ENCODE measurements at places on chromosomes 1 and 21.

- no peak for DNase-seq
Observed at GRCh38 chr21:34973685-34974084, 75.4 kb downstream of the RUNX1 start.

DNA sequence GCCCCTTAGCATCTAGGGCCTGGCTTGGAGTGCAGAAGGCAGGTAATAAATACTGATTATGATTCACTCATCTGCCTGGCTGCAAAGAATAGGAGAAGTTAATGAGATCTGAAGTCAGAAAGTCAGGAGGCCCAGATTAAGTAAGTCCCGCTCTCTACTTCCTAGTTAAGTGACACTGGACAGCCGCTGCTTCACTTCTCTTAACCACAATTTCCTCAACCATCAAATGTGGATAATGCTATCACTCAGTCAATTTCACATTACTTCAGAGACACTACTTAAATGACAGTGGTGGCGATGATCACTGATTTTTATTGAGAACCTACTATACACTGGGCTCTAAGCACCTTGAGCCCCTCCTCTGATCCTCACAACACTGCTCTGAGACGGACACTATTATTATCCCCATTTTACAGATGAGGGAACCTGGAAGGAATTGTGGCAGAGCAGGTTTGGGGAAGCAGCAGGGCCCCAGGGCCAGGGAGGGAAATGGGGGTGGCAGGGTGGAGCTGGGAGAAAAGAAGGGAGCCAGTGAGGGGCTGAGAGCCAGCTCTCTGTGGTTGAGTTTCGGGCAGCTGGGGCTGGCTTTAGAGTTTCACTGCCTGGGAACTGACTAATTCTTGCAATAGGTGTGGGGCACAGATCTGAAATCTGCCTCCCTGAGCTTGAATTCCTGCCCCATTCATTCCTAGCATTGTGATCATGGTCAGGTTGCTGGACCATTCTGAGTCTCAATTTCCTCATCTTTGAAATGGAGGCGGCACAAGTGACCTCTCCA, 2.4 kb upstream of the E2F2 start:
- no peak for DNase-seq

- no peak for DNase-seq
Observed at GRCh38 chr1:154784924-154785531, 85.1 kb downstream of the KCNN3 start.

GRCh38 chr1:237953238-237953637, 62.5 kb upstream of the ZP4 start:
- no peak for DNase-seq

DNA sequence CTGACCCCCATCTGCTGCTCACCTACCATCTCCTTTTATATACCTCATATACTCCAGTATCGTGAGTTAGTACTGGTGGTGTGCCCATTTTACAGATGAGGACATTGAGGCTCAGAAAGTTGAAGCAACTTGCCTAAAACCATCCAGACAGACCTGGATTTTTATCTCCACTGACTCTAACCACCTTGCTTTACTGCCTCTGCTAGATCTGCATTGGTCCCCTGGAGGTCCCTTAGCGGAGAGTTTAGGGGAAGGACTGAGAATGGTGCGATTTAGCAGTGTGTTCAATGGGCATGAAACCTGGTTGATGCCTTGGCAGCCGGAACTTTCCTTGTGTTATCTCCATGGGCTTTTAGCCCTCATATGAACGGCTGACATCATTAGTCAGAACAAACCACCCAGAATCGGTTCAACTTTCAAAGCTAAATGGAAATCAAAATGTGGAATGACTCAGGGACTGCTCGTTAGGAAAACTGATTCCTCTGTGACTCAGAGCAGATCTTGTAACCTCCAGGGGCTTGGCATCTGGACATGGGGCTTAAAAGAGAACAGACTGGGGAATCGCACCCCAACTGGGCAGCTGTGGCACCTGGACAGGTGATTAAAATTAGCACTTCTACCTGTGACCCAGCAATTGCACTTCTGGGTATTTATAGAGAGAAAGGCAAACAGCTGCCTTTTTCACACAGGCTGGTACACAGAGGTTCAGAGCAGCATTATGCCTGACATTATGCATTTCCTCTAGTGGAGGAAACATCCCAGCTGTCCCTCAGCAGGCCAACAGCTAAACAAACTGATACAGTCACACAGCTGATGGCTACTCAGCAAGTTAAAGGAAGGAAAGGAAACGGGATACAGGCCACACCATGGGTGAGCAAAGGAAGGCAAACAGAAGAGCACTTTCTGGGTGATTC, 25.3 kb downstream of the TMEM51 start:
- DNase-seq = no peak
